ENCODE measurements at places on chromosomes 2 and 18.

GRCh38 chr2:12498704-12499103, 218.0 kb upstream of the TRIB2 start:
- peak; percentile 82 for DNase-seq

DNA sequence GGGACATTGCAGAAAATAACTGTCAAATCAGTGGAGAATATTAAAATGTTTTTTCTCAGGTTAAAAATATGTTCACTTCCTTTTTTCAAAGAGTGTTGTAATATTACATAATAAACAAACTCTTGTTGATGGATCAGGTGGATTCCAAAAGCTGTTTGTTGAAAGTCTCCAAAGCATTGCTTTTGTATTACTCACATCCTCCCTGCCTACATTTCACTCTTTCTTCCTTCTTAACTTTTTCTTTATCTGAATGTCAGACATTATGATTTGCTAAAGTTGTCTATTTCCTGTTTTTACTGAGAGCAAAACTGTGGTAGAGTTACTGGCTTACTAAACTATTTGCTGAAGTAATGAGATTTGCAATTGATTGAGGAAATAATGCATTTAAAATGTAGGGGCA, 92.1 kb downstream of the CDH19 start:
- DNase-seq, result no peak

GRCh38 chr2:135916207-135916606, 40.0 kb upstream of the MCM6 start:
- peak; percentile 35 for DNase-seq

GRCh38 chr2:203534621-203535077, 452 bp downstream of the RAPH1 start:
- no peak for DNase-seq

- DNase-seq, result no peak
Observed at GRCh38 chr2:25473758-25474340, 132.1 kb upstream of the DNMT3A start.

DNA sequence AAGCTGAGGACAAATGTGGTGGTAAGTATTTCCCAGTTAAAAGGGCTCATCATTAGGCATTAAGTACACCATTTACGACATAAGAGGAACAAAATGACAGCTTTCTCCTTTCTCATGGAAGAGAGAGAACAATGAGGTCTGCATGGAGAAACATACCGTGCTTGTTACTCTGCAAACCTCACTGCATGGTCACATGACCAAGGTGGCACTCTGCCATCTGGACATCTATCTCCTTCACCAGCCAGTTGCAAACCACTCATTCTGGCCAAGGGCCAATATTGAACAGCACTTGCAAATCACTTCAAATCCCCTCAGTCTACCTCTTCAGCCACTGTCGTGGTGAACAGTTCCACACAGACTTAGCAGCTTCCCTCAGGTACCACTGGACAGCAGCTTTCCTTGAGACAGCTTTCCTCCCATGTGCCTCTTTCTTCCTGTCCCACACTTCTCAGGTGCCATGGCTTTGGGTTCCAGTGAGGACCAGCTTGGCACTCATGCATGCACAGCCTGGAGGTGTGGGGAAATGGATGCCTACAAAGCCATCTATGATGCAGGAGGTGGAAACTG, 29.5 kb upstream of the DPP4 start:
- no peak for DNase-seq

Measured in AG10803 (cell line).